ENCODE measurements at places on chromosomes 16 and 17.

DNA sequence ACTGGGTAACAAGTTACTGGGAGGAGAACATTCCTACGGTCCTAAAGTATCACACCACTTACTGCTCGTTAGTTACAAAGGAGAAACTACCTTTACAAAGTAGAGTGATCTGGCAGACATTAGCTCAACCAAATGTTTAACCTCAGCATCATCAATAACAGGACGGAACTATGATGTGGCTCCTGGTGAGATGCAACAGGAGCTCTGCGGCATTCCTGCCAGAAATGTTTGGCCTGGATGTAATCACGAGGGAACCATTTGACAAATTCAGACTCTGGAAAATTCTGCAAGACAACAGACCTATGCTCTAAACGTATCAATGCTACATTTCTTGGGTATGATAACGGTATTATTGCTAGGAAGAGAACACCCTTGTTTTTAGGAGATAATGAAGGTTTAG, 80.4 kb downstream of the MRM3 start:
- no peak for DNase-seq

DNA sequence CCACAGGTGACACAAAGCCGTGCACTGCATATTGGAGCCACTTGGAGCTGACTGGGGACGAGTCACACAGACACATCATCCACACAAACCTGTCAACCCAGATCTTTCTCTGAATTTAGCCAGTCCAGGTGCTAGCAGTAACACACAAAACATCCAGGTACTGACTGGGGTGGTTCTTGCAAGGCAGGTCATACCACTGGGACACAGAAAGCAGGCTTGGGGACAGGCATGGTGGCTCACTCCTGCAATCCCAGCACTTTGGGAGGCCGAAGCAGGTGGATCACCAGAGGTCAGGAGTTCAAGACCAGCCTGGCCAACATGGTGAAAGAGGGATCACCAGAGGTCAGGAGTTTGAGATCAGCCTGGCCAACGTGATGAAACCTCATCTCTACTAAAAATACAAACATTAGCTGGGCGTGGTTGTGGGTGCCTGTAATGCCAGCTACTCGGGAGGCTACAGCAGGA, 14.9 kb downstream of the ENPP7 start:
- no peak for DNase-seq

GRCh38 chr16:16857603-16858283, 478.8 kb downstream of the NPIPA7 start:
- no peak for DNase-seq

GRCh38 chr17:58238147-58238634, at the start of gene LPO:
Gene LPO (plus strand): TSS chr17:58238584. CDS start chr17:58242980, 4,396 bp downstream.
- no peak for DNase-seq

- no peak for DNase-seq
These were observed 7.5 kb downstream of the SCIMP start for GRCh38 chr17:5226940-5227878.

GRCh38 chr17:41496803-41497484, 7.2 kb upstream of the KRT36 start:
- peak; percentile 93 for DNase-seq

GRCh38 chr17:73510981-73511718, 133.1 kb downstream of the SDK2 start:
- DNase-seq, result no peak

GRCh38 chr17:48328457-48328856, 101.6 kb downstream of the SKAP1 start:
- no peak for DNase-seq

GRCh38 chr16:58615280-58615679, 14.3 kb downstream of the CNOT1 start:
- no peak for DNase-seq

DNA sequence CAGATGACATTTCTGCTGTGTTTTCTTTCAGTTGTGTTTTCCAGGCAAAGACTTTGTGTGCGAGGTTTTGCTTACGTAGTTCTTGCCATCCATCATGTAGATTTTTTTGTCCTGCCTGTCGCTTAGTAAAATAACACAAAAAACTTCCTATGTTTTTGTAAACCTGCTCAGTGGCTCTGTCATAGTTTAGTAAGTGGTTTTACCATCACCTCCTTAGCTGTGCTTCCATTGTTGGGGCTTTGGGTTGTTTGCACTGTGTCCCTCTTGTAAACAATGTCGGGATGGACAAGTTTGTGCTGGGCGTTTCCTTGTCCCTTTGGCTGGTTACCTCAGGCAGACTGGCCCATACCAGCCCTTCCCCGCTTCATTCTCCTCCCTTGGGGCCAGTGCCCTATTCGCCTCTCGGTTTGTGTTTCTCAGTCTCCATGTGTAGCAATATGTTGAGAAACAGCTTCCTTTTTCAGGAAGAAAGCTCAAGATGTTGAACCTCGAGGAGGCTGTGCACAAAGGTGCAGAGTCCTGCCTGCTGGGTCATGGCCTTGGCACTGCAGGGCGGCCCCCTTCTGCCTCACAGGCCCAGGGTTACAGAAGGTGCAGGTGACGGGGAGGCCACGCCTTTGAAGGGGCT, 74.6 kb downstream of the KSR1 start:
- no peak for DNase-seq

DNA sequence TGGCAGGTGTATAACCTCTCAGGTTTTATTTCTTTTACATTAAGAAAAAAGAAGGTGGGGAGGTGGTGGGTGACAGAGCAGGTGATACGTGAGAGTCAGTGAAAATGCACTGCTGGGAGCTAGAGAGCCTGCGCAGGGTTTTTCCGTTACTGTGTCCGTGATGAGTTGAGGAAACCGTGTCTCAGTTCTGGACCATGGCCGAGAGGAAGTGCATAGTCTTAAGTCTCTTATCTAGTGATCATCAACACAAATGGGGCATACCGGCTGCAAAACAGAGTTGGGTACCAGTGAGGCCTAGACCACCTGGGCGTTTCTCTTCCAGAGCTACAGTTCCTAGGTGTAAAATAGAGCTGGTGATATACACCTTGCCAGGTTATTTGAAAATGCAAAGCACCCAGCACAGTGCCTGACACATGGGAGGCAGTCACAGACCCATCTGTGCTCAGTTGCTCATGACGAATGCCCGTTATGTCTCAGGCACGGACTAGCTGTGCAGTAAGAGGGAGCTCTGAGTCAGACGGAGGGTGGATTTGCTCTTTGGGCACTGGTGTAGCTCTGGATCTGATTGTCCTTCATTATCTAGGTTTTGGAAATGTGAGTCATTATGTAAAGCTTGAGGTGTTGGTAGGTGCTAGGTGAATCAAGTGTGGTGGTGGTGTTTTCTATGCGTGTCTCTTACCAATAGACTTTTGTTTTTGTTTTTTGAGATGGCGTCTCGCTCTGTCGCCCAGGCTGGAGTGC, 60.9 kb downstream of the RPTOR start:
- peak; percentile 81 for DNase-seq

DNA sequence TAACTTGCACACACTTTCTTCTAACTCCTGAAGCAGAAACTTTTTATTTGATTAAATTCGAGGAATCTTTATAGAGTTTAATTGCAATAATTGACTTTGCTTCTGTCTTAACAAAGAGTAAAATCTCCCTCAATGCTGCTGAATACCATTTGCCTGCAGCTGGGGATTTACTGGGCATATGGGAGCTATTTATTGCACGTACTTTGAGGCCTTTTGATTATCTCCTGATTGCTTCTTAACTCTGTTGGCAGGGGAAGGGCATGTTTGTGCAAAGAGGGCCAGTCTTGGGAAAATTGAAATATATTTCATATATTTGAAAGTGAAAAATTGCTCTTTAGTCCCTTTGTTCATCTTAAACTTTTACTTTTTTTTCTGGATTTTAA, 156.8 kb upstream of the CHMP6 start:
- no peak for DNase-seq

- DNase-seq, result no peak
These were observed 263.4 kb downstream of the BCAS3 start for GRCh38 chr17:60941028-60941427.

DNA sequence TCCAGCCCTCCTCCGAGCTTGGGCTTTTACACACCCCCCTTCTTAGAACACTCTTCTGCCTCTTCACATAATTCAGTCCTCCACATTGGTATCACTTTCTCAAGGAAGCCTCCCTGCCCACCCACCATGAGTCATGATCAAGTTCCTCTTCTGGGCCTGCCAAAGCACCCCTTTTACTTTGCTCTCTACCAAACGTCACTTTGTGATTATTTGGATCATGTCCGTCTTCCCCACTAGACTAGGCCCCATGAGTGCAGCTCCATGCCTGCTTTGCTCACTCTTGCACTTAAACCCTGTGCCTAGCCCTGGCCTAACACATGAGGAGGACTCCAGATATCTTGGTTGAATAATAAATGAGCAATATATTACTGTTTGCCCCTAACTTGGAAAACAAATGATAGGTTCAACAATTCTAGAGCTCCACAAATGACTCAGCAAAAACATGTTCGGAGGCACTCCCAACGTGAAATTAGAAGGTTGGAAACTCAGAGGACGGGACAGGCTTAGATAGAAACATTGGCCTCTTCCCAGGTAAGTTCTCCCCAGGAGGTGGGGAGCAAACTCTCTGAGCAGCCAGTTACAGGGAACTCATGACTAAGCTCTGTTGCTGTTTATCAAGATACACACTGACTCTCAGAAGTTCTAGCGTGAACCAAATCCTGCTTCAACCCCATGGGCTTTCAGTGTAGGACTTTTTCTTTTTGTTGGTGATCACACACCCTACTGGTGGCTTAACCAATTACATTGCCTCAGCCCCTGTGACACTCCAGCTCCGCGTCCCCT, 28.3 kb downstream of the G6PC1 start:
- DNase-seq, result peak; percentile 82

- no peak for DNase-seq
These were observed 605 bp downstream of the MRTFB start for GRCh38 chr16:14071576-14072271.

- DNase-seq, result no peak
These were observed 64.8 kb upstream of the ADAMTS18 start for GRCh38 chr16:77499373-77500285.

GRCh38 chr17:80104956-80105375, 3.6 kb downstream of the GAA start:
- DNase-seq, result no peak

DNA sequence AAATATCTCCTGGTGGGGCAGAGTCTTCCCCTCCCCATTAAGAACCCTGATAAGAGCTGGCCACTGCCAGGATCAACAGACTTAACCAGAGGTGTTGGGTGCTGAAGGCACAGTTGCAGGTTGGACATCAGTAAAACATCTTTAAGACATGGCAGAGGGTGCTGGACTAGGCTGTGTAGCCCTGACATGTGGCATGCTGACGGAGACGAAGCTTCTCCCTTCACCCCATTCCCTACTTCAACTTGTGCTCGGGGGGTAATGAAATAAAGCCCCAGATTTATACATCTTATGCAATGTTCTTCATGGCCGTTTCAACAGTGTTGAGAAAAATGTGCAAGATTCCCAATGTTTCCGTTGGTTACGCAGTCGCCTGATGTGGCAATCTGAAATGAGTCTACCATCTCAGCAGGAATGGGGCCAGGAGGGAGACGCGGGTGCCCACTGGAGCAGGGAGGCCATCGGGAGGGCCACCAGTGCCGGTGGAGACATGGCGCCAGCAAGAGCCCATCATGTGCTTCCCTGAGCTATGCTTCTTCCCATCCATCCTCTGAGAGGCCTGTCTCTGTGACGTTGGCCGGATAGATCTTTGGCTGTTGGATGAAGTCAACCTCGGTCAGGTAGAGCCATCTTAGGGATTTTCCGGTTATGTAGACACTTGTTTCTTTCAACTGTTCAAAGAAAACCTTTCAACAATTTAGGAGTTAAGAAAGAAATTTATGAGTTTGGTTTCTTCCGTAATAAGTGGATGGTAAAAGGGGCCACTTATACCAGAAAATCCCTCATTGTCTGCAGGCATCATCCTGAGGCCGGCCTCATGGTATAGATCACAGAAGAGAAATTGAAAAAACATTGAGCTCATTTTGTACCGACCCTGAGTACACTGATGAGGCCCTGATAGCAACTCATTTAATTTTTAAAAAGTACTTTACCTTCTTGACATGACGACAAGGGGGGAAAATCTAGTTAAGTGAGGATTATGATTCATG, 6.4 kb downstream of the IRF8 start:
- DNase-seq, result peak; percentile 41

DNA sequence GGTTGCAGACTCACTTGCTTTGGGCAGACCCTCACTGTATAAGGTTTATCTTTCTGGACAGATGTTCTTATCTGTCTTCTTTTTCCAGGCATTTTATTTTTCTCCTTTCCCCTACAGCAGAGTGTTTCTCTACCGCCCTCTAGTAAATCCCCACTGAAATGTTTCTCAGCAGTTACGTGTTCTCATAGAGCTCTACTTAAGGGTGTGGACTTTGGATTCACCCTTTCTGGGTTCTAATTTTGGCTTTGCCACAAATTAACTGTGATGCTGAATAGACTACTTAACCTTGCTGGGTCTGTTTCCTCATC, 2.0 kb downstream of the ADAT1 start:
- peak; percentile 56 for DNase-seq

GRCh38 chr16:50043358-50043757, 18.3 kb downstream of the CNEP1R1 start:
- no peak for DNase-seq

DNA sequence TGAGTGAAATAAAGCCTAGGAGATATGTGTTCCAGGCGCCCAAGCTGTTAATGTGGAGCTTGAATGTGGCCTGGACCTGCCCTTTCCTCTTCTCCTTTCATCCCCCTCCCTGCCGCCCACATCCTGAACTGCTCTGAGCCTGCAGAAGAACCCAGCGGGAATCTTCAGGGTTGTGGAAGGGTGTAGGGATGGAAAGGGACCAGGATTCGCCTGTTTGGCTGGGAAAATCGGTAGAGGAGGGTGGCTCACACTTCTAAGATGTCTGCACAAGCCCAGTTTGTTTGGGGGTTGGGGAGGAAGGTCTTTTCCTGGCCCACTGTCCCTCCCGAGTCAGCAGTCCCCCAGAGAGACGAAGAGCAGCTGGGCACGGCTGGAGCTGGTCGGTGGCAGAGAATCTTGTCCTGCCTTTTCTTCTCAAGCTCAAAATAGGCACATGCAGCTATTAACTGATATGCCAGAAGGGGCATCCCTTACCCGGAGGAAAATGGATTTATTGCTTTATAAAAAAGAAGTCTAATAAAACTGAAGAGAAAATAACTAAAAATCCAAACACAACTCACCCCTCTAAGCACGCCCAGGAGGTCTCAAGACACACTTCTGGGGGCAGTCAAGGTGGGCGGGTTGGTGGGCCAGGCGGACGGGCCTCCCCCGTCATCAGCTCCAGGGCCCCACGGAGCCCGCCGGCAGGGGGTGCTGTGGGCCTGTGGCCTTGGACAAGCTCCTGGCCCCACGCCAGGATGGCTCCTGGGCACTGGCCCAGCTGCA, 11.5 kb upstream of the PITPNA start:
- peak; percentile 92 for DNase-seq

GRCh38 chr16:77669057-77669456, 53.3 kb upstream of the NUDT7 start:
- DNase-seq, result no peak

GRCh38 chr17:31841850-31842194, 17.2 kb downstream of the COPRS start:
- no peak for DNase-seq
